Activated CD4-positive, alpha-beta T cell treated with anti-CD3 and anti-CD28 coated beads, Interleukin-2, amount 10 ng/mL, durations not matched to agents 24 days and 14 days (primary cell): ENCODE measurements at places on chromosomes 2 and 18.
A peak's percentile ranks its signal among the peaks of the same experiment; 100 is the strongest.

DNA sequence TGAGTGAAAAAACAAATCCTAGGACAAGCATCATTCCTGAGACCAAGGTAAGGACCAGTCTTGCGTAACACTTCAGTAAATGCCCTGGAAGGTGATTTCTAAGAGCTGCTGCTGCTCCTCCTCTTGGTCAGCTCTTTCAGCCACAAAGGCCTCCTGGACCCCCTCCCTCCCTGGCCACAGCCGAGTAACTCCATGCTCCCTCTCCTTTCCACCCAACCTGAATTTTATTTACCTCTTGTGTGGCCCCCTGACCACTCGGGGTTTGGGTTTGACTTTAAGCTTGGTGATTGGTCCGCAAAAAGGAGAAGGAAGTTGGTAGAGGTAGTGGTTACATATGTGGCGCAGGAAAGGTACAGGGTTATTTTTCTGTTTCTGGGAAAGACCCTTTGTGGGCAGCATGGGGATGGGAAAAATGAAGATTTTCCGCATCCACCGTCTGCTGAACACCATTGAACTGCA, 9.2 kb downstream of the HTRA2 start:
- DNase-seq, result no peak

- DNase-seq, result no peak
Observed at GRCh38 chr18:61360404-61361383, 27.5 kb downstream of the CDH20 start.

DNA sequence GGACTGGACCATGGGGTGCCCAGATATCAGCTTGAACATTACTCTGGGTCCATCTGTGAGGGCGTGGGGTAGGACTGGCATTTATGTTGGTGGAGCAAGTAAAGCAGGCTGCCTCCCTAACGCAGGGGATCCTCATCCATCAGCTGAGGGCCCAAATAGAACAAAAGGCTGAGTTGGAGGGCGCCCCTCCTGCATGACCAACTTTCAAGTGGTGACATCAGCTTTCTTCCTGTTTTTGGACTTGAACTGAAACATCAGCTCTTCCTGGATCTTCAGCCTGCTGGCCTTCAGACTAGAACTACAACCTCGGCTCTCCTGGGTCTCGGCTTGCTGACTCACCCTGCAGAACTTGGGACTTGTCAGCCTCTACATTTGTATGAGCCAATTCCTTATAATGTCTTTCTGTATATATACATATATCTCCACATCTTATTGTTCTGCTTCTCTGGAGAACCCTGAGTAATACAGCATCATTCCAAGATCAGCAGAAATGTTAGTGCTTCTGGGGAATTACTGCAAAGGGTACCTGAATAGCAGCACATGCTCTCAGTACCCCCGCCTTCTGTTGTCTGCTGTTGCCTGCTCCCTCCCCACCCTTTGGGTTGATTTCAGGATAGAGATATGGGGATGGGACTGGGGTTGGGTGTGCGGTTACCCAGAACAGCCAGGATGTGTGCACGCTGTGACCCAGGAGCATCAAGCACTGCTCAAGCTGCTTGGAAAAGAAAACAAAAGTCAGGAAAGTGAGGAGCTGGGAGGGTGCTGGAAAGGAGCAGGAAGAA, 20.0 kb downstream of the TMEM127 start:
- DNase-seq, result no peak

- DNase-seq, result peak; percentile 73
Observed at GRCh38 chr2:74379851-74380789, at the start of gene DCTN1. Gene DCTN1, minus strand, starts transcription at chr2:74380311. Its CDS starts 274 bp downstream, at chr2:74380037.

- peak; percentile 66 for DNase-seq
Observed at GRCh38 chr2:165238295-165238694, 919 bp upstream of the SCN2A start.

GRCh38 chr2:9556121-9556743, 602 bp upstream of the ADAM17 start:
- DNase-seq, result no peak

DNA sequence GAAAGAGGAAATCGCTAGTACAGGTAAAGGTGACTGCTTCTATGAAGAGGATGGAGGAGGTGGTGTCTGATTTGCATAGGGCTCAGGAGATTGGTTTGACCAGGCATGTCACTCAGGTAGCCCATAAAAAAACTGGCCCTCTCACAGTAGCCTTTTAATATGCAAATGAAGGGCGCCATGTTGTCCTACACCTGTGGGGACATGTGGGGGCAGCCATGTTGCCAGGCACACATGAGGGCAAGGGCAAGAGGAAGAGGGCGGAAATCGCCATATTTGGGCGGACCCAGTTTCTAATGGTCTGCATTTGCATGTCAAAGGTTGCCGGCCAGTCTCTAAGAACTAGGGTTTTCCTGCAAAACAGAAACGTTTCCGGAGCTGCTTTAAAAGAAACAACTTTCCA, 1330.6 kb downstream of the DSC3 start:
- DNase-seq, result no peak

DNA sequence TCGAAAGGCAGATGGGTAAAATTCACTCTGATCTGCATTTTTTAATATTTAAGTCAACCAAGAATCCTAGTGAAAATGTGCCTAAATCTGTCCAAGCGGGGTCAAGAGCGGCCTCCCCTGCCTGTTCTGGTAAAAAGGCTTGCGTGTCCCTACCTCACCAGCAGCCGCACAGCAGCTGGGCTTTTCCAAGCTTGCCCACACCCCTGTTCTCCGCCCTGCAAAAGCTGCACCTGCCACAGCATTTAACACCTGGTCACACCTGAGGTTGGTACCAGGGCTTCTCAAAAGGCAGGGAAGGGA, 25.8 kb upstream of the TMEM182 start:
- DNase-seq, result no peak

DNA sequence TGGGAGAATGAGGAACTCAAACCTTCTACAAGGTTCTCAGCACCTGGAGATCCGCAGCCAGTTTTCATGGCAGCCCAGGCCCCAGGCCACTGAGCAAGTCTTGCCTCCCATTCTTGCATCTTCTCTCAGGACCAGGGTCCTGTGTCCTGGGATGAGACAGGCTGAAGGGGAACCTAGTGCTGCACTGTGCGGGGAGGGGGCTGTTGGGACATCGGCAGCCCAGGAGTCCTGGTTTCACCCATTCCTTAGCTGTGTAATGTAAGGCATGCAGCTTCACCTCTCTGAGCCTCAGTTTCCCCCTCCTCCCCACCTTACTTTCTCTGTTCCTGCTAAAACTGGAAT, 43.9 kb downstream of the TNS1 start:
- no peak for DNase-seq

GRCh38 chr2:45049569-45050336, 40.5 kb upstream of the SIX2 start:
- no peak for DNase-seq

DNA sequence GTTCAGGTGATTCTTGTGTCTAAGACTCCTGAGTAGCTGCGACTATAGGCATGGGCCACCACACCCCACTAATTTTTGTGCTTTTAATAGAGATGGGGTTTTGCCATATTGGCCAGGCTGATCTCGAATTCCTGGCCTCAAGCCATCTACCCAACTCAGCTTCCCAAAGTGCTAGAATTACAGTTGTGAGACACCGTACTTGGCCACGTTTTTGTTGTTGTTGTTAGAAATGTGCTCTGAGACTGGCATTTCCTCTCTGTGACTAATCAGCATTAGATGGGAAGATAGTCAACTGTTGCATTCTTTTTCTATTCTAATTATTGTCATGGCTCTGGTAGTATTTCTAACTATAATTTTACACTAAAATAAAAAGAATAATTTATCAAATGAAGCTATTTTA, 191.7 kb downstream of the CAMKMT start:
- DNase-seq, result no peak

DNA sequence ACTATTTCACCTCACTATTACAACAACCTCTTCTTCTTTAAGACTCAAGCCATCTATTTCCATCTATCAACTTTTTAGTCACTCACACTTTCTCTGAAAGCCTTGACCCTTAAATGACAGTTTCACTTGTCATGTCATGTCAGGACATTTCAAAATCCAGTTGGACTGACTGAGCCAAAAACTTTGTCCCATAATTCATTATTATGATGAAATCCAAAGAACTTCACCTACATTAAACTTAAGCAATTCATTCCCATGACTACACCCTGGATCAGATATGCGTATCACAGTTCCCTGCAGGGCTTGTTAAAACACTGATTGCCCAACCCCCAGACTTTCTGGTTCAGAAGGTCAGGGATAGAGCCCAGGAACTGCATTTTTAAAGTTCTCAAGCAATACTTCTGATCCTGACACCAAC, 26.5 kb downstream of the LDAH start:
- DNase-seq, result no peak

DNA sequence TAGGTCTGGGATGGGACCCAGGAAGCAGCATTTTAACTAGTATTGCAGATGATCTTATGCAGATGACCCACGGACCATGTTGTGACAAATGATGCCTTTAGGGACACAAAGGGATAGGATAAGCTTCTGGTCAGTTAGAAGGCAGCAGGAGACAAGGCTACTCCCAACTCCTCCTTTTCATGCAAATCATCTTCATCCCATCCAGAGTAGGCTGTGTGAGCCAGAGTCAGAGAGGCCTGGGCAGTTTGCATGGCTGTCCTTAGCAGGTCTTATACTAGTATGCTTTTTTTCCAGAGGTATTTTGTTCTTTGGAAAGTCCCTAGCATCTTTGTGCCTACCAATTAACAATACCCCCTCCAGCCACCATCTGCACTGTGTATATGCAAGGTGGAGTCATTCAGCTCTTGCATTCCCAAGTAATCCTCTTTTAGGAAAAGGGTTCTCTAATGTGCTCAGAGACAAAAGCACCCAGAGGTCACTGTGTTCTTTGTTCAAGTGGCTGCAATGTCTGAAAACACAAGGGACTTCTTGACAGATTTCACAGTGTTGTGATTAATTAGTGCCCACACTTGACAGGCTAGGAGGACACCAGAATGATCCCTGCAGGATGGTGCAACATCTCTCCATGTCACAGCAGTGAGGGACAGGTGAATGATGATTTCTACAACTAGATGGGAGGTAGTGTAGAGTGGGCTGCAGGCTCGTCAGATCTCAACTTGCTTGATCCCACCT, 225.8 kb downstream of the NCKAP5 start:
- DNase-seq, result no peak

DNA sequence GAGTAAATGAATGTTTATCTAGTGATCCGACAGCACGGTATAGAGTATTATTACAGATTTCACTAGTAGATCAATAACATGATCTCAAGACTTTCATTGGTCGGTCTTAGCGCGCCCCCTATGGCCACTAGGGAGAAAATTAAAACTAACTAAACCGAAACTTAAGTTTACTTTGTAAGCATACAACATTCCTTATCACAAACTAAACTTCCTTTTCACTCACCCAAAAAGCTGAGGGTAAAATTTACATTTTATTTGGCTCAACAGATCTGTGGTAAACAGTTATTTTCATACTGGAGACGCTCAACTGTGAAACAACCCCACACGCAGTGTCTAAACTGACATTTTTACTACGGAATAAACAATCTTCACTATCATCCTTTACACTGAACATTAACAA, 215.6 kb upstream of the MAP2 start:
- DNase-seq, result peak; percentile 65

DNA sequence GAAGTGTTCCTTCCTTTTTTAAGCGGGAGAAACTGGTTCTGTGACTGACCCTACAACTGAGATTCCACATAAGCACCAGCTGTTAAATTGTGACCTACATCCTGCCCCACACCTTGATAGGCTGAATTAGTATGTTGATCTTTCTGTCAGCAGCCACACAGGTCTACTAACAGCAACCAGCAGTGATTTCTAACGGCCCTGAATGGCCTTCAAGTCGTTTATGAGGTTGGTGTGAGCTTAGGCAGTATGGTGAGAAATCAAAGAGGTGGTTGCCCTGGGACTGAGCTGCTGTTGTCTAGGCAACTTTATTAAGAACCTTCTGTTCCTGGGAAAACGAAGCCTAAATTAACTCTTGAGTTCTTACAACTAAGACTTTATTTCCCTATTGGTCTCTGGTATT, 197.2 kb upstream of the FSHR start:
- DNase-seq, result no peak

- no peak for DNase-seq
Observed at GRCh38 chr2:40317046-40317445, 134.8 kb downstream of the SLC8A1 start.

DNA sequence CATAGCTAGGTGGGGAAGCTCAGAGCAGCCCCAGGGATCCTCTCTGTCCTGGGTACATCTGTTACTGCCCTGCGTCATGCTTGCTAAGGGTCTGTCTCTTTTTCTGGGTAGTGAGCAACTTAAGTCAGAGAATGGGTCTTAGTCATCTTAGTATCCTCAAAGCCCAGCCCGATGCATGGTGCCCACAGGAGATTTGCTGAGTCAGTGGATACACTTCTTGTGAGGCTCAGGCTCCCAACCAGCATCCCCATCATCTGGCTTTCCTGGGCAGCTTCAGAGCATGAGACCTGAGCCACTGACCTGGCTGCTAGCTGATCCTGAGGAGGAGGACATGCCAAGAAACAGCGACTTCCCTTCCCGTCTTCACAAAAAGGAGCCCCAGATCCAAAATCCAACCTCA, 10.0 kb downstream of the FOXI3 start:
- DNase-seq, result no peak

- no peak for DNase-seq
Observed at GRCh38 chr2:179181002-179181401, 83.6 kb downstream of the SESTD1 start.
